ENCODE measurements at places on chromosomes 12 and 14.
A peak's percentile ranks its signal among the peaks of the same experiment; 100 is the strongest.

DNA sequence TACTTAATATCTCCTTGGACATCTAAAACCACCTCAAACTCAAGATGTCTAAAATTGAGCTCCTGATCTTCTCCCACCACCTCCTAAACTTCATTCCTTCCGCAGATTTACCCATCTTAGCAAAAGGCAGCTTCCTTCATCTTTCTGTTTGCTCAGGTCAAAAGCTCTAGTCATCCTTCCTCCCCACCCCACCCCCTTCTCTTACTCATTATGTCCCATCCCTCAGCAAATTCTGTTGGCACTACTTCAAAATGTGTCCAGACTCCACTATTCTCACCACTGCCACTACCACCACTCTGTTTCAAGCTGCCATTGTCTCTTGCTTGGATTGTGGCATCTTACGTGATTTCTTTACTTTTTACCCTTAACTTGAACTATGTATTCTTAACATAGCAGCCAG lies 59.2 kb upstream of the ZDHHC17 start:
- H3K4me3 ChIP-seq = no peak overlapping the region
- H3K4me1 ChIP-seq = peaks cover 19% of the 10 kb centered on the region
- peaks cover 4% of the 10 kb centered on the region for H3K27me3 ChIP-seq

GRCh38 chr12:10709808-10710207 lies 13.3 kb downstream of the YBX3 start:
- DNase-seq = no peak
- no peak overlapping the region for H3K4me3 ChIP-seq
- H3K27me3 ChIP-seq = peaks cover 2% of the 10 kb centered on the region
- peaks cover 51% of the 10 kb centered on the region for H3K36me3 ChIP-seq
- H3K4me1 ChIP-seq = no peaks in the 10 kb centered on the region

DNA sequence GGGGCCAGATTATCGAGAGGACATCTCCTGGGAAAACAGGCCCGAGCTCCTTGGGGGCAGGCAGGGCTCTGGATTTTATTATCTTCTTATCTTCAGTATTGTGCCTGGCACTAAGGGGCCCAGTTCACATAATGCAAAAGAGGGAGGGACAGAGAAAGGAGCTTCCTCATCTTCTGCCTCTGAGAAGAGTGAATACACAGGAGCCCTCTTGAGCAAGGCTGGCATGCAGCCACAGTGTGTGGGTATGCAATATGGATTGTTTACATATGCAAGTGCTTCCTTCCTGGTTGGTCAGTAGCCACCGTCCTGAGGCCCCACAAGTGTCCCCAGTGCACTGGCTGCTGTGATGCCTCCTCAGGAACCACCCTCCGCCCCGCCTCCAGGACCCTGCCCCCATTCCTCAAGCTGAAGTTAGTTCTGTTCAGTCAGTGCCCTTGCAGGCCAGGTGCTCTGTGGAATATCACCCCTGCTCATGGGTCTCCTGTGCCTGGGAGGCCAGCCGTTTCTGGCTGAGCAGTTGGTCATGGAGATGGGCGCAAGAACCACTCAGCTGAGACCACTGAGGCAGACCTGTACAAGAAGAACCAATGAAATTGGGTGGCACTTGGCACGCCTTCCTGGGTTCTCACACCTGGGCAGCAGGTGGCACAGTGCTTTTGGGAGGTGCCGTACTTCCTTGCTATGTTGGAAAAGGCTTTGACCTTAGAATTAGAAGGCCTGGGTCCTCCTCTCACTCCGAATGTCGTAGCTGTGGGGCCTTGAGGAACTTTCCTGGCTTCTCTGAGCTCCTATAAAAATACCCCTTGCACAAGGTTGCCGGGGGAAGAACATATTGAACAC lies 35.1 kb upstream of the ACTN1 start:
- H3K27me3 ChIP-seq = no peaks in the 10 kb centered on the region
- no peaks in the 10 kb centered on the region for H3K36me3 ChIP-seq
- H3K4me1 ChIP-seq = peaks cover 8% of the 10 kb centered on the region

- no peak for DNase-seq
- peak overlapping the region; percentile 54 for H3K4me3 ChIP-seq
- peak overlapping the region; percentile 98 for H3K27ac ChIP-seq
- peaks cover 61% of the 10 kb centered on the region for H3K4me1 ChIP-seq
- H3K36me3 ChIP-seq = peaks cover under 1% of the 10 kb centered on the region
- peaks cover 8% of the 10 kb centered on the region for H3K27me3 ChIP-seq
Measured at GRCh38 chr12:46299851-46300250, 31.0 kb upstream of the SLC38A1 start.

DNA sequence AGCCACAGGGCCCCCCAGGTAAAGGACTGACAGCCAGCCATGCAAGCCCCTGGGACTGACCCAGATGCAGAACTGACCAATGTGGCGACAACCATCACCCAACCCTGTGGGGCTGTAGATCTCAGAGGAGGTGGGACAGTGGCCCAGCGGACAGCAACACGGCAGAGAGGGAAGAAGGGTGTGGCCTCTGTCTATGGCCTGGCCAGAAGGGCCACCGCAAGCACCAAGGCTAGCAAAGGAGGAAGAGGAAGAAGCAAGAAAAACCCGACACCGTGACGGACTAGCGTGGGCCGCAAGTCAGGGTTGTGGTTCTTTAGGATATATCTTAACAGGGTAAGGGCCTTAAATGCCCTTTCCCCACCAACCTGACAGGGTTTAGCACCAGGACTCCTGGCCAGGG lies 71.2 kb downstream of the ITPK1 start:
- H3K27me3 ChIP-seq = peaks cover 12% of the 10 kb centered on the region
- no peak overlapping the region for H3K4me3 ChIP-seq
- H3K27ac ChIP-seq = no peak overlapping the region
- peaks cover 41% of the 10 kb centered on the region for H3K4me1 ChIP-seq
- no peak for DNase-seq
- no peaks in the 10 kb centered on the region for H3K36me3 ChIP-seq
